Activated naive CD4-positive, alpha-beta T cell (primary cell): ENCODE measurements at places on chromosomes 2 and 18.

DNA sequence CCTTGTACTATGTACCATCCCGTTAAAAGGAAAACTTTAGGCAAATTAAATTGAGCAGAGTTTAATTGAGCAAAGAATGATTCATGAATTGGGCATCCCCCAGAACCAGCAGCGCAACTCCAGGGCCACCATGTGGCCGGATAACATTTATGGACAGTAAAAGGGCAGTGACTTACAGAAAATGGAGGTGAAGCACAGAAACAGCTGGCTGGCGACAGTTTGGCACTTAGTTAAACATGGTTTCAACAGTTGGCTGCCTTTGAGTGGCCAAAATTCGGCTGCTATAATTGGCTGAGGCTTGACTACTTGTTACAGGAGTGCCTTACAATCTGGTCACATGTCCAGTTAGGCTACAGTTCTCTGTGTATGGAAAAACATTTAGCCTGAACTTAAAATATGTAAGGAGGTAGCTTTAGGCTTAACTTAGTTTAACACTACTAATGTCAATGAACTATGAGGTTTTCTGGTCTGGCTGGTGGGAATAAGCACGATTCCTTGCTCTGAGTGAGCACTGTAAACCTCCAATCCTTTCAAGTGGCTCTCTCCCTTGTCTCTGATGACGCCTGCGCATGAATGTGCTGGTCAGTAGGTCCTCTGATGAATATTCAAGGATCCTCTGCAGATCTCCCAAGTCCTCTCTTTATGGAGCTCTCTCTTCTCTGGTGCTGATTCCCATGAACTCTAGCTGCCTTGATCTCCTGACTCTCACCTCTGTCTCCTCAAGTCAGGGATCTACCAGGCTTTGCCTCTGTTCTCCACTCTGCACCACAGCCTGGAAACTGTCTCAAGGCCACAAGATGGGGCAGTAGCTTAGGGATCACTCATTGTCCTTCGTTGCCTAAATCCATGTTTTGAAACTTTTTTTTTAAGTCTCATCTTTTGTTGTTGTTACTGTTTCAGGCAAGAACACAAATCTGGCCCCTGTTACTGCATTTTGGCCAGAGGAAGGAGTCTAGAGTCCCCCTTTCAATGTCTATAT lies 24.4 kb upstream of the RAB31 start:
- DNase-seq: no peak

DNA sequence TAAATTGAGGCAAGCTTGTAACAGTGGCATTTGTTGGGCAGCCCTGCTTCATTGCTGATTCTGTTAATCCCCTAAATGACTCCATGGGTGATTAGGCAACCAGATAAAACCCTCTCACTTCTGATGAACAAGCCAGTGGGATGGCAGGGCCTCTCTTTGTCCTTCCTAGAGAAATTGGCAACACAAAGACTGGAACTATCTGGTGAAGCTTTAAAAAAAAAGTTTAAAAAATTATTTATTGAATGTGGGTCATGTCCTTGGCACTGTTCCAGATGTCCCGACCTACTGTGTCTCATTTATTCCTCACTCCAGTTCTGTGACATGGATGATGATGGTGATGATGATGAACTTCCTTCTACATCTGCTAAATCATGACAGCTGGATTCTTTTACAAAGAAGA lies 30.8 kb downstream of the NRP2 start:
- no peak for DNase-seq

DNA sequence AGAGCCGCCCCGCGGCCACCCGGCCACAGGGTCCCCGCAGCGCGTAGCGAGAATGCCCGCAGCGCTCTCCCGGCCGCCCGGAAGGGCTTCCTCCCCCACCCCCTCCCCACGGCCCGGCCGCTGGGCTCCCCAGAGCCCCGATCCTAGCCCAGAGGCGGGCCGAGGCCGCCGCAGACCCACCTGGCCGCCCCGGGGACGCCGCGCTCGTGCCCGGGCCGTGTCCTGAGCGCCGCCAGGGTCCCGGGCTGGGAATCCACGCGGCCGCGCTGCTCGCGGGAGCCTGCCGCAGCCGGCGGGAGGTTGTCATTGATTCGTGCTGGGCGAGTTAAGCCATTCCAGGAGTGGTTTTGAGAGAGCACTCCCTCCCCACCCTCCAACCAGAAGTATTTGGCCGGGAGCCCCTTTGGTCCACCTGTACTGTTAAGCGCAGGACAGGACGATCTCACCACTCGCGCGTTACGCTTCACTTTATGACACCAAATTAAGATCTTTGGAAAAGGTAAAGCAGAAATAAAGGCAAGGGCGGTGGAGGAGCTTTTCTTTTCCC lies 206.4 kb upstream of the SMAD2 start:
- DNase-seq: no peak

DNA sequence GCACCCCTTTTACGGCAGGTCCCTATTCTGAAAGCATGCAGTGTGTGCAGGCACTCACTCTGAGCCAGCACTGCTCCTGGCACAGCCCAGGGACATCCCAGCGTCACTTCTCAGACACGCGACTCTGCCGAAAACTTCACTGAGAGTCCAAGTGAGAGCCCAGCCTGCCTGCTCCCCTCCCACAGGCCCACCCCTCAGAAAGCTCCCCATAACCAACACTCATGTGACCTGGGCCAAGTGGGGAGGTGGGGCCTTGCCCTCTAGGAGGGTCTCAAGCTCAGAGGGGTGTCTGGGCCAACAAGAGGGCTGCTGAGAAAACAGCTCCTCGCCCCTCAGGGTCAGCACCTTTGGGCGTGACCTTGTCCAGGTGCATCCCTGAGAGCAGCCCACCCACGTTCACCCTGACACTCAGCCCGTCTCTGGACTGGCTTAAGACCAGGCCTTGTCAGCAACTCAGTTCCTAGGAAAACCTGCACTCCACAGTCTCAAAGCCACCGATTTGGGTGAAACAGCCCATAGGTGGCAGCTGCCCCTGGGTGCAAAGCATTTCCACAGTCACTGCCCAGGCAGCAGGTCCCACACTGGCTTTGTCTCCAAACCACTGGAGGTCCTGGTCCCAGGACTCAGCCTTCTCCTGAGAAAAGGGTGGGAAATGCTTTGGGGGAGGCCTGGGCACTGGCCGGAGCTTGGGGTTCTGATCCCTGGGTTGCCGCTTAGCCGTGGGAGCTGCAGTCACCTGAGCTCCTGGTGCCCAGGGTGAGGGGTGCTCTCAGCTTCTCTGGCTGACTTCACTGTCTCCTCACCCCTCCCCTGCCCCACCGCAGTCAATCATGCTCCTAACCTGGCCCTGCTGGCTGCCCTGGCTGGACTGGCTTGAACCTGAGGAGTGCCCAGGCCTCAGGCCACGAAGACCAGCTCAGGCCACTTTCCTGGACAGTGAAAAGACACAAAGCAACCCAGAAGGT lies 209.6 kb downstream of the HDAC4 start:
- DNase-seq: no peak

- DNase-seq: no peak
Observed at GRCh38 chr2:63425606-63426005, 162.7 kb downstream of the WDPCP start.
